ENCODE measurements at places on chromosomes 6 and 20.

GRCh38 chr6:118719351-118720124 is 68.1 kb upstream of the CEP85L start:
- no peak for DNase-seq

DNA sequence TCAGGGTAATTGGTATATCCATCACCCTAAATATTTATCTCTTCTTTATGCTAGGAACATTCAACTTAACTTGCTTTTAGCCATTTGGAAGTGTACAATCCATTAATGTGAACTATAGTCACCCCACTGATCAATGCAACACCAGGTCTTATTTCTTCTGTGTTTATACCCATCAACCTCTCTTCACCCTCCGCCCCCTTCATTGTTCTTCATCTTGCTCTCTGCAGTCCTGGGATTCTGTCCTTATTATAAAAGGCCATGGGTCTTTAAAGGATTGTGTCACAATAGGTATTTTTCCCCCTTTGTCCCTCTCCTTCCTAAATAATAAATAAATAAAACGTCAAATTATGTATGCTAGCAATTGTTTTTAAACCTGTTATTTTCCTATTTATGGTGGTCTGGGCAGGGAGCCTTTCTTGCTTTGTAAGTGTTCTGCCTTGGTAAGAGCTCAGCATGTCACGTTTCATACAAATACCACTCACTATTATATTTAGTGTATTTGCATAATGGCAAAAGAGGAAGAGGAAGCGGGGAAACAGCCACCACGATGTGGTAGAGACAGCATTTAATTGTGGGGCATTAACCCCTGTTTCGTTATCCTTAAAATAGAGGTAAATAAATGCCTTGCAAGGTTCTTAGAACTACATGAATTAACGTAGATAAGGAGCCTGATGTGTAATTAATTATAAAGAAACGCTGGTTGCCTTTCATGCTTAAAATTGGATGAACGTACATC is 1.9 kb downstream of the ABRACL start:
- DNase-seq: no peak

GRCh38 chr20:62133051-62133845 is 9.9 kb downstream of the PSMA7 start:
- peak; percentile 56 for DNase-seq

- no peak for DNase-seq
Measured at GRCh38 chr6:88538130-88538706, 372.1 kb upstream of the CNR1 start.

DNA sequence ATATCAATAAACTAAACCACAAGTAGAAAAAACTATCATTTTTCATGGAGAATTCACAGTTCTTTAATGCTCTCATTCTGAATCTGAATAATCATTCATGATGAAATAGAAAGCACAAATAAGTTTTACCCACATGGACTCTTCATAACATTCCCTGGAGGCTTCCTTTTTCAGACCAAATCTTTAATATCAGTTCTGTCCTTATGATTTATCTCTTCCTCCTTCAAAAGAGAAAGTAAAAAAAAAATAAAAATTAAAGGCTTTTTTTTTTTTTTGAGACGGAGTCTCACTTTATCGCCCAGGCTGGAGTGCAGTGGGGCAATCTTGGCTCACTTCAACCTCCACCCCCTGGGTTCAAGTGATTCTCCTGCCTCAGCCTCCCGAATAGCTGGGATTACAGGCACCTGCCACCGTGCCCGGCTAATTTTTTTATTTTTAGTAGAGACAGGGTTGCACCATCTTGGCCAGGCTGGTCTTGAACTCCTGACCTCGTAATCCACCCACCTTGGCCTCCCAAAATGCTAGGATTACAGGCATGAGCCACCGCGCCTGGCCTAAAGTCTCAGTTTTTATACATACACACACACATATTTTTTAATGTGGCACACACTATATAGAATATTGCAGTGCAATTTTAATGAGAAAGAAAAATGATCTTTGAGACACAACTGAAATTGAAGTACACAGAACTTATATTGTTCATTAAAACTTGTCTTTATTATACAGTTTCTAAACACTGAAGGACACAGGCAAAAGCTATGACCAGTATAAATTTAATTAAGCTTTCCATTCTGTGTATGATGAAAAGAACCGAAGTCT is 31.9 kb upstream of the ZNF217 start:
- no peak for DNase-seq
